Hepatic stellate cell (primary cell): ENCODE measurements at places on chromosomes 2 and 18.

DNA sequence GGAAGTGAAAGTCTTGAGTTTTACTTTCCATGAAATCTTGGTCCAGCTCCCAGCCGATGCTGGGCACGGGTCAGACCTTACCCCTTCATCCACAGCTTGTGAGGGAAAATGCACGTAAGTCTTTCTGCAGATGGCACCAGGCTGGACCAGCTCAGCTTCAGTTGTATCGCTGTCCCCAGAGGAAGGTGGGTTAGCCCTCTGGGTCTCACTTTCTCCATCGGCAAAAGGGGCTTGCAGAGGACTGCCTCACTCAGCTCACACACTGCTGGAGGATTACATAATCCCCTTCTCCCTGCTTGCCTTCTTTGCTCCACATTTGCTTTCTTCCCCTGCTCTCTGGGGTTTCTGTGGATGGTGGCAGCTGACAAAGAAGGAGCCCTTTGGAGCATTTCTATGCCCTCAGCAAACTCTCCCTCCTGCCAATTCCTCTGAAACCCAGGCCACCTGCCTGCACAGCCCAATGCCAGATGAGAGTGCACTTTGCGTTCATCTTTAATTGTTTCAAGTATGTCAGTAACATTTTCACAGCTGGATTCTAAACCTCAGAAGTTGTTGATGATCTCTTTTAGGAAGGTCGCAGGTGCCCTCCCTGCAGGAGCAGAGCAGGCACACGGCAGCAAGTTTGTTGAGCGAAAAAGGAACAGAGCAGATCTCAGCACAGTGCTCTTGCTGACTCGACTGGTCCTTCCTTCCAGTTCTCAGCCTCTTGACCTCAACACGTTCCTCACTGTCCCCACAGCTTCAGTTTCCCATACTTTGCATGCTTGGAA lies 155.6 kb upstream of the GLI2 start:
- no peak for DNase-seq

GRCh38 chr2:159243529-159243928 lies 43.0 kb downstream of the WDSUB1 start:
- DNase-seq: no peak

- no peak for DNase-seq
Observed at GRCh38 chr2:19114126-19114525, 244.3 kb downstream of the OSR1 start.

DNA sequence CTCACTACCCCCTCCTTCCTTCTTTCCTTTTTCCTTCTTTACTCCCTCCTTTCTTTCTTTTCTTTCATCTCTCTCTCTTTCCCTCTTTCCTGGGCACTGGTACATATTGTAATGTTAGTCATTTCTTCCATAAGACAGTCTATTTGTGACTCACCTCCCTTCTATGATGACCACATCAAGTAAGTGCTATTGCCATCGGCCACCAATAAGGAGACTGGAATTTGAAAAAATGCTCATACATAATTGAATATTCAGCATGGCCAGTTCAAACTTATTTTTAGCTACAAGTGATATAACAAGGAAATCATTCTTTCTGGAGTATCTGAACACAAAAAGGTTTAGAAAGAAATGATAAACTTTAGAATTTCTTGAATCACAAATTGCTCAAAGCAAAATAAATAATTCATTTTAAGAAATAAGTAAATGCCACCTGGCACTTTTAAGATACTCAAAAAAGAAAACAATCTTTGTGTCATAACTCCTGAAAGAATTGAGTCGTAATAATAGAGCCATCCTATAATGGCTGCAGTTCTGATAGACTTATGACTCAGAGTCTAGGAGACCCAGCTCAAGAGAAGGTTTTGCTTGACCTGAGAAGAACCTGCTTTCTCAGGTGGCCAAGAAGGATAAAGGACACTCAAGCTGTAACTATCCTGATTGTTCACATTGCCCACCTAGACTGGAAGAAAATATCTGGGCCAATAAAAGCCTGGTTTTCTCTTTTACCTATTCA lies 51.6 kb upstream of the CCBE1 start:
- DNase-seq: peak; percentile 50

GRCh38 chr2:132640116-132640515 lies 29.9 kb downstream of the LYPD1 start:
- DNase-seq: no peak

- DNase-seq: no peak
Observed at GRCh38 chr2:119697290-119698020, 18.5 kb downstream of the TMEM177 start.

- DNase-seq: peak; percentile 28
Observed at GRCh38 chr2:128736046-128736688, 417.5 kb upstream of the HS6ST1 start.

DNA sequence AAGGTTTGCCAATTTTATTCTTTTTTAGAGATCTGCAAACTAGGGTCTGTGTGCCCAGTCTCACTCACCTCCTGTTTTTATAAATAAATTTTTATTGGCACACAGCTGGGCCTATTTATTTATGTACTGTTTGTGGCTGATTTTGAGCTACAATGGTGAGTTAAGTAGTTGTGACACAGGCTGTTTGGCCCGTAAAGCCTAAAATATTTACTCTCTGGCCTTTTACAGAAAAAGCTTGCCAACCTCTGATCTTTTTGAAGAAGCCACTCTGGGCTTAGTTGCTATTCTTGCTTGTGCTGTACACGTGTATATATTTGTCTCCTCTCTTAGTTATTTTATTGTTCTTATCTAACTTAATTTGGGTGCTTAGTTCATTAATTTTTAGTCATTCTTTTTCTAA lies 14.5 kb downstream of the NAB1 start:
- no peak for DNase-seq

DNA sequence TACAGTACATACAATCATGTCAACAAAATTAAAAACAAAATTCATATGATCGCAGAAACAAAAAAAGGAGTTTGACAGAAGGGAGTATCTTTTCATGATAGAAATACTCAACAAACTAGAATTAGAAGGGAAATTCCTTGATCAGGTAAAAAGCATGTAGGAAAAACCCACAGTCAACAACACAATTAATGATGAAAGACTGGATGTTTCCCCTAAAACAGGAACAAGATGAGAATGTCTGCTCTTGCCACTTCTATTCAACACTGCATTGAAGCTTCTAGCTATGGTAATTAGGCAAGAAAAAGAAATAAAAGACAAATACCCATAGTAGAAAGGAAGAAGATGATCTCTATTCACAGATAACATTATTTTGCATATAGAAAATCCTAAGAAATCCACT lies 87.1 kb downstream of the SRBD1 start:
- DNase-seq: no peak

DNA sequence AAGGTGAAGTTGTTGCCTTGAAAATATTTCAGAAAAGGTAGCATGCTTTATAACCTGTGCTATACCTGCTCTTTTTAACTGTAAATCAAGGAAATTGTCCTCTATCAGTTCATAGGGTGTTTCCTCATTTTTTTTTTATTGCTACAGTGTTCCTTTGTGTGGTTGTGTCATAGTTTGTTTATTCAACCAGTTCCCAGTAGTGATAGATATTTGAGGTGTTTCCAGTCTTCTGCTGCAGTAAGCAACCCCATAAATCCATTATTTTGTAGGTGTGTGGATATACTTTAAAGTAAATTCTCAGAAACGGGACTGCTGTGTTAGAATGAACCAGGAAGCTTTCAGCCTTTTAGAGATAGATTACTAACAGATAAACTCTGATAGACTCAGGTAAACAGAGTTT lies 39.6 kb downstream of the SEMA4F start:
- no peak for DNase-seq

GRCh38 chr2:235729557-235729947 lies 235.7 kb downstream of the AGAP1 start:
- no peak for DNase-seq

DNA sequence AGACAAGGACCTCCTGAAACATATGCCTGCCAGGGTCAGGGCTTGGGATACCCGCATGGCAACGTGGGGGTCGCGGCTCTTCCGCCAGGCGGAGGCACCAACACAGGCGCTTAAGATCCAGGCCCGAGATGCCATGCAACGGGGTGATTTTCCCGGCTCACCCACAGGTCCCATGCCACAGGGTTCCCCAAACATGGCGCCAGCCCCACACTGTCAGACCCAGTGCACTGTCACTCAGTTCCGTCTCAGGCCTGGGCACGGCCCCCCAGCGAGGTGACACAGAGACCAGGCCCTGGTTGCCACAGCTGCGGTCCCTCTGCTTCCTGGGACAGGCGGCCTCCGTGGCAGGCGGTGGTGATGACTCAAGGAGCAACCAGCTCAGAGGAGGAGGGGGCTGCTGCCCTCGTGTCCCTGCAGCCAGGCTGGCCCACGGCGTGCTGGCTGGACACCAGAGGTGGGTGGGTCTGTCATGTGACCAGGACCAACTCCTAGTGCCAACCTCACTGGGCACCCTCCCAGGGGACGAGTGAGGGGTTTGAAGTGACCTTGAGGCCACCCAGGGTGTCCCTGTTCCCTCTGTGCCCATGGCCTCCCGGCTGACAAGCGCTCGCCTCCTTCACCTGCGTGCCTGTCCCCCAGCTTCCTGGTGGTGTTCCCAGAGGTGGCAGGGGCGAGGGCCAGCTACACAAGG lies 4.9 kb downstream of the PDCD1 start:
- peak; percentile 68 for DNase-seq

DNA sequence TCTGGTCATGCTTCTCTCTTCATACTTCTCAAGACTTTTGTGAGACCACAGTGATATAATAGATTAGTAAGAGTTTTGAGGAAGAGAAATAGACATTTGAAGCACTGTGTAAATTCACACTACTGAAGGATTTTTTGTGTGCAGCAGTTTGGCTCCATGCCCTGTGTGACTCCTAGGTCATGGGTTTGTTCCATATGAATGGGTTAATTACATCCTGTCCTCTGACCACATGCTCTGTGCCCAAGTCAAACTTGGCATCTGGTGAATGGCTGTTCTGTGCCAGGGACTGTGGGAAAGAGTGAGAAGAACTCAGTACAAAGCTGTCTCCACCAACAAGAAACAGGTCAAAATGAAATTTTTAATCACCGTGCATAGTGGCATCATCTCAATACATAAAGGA lies 304.0 kb downstream of the LNPK start:
- DNase-seq: no peak

- no peak for DNase-seq
Observed at GRCh38 chr2:3634596-3635121, 23.3 kb upstream of the ALLC start.

GRCh38 chr2:68537011-68537410 lies 69.6 kb downstream of the APLF start:
- peak; percentile 1 for DNase-seq

GRCh38 chr18:52348209-52348608 lies 8.2 kb downstream of the DCC start:
- DNase-seq: no peak

GRCh38 chr2:68620772-68621171 lies 22.6 kb upstream of the PROKR1 start:
- DNase-seq: no peak

DNA sequence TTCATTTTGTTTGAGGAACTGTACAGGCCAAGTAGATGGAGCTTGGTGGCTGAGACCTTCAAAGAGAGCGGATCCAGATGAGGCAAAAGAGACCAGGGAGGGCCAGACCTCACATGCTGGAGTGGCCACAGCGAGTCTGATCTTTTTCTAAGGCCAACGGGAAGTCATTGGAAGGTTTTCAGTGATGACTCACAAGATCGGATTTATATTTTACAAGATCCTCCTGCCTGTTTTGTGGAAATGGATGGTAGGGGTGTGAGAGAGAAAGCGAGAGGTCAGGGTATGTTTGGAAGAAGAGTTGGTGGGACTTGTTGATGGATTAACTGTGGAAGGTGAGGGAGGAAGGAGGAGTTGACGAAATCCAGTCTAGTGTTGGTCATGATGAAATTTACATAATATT lies 44.6 kb upstream of the TUBA3D start:
- DNase-seq: no peak

DNA sequence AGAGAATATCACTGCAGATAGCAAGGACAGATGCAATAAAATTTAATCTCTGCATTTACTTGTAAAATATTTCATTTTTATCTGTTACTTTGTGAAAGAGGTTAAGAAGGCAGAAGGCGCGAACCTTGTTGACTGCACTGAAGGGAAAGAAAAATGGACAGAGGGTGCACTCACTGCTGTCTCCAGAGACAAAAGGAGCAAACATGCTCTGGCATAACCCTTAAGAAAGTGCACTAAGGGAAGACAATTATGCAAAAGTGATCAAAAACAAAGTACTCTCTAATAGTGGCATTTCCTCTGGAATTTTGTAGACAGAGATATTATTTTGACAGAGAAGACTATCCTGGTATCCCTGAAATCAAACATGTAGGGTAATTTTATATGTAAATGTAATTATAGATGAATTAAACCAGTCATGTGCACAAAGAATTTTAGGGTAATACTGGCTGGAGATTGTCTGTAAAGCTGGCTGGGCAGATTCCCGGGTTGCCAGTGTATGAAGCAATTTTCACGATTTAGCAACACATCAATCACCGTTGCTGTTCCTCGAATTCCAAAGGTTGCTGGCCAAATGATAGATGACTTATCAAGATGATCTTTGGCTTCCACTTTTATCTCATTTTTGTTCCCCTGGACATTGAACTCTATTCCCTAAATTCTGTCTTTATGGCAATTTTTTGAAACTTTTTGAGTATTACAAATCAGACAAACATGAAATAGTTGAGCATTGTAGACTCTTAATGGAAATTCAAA lies 1176.9 kb downstream of the SUCLG1 start:
- no peak for DNase-seq

GRCh38 chr2:20476950-20477349 lies 30.1 kb downstream of the RHOB start:
- no peak for DNase-seq

GRCh38 chr2:44942304-44943030 lies 965 bp downstream of the SIX3 start:
- DNase-seq: no peak

- DNase-seq: no peak
Observed at GRCh38 chr18:77632758-77633157, 383.1 kb downstream of the GALR1 start.

DNA sequence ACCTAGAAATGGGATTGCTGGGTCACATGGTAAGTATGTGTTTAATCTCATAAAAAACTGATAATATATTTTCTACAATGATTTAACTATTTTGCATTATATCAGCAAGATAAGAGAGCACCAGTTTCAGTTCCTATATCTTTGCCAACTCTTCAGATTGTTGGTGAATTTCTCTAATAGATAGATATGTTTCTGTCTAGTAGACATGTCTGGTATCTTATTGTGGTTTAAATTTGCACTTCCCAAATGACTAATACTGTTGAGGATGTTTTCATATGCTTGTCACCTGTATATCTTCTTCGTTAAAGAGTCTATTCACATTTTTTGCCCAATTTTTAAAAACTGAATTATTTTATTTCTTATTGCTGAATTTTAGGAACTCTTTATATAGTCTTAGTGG lies 113.8 kb upstream of the UXS1 start:
- no peak for DNase-seq

GRCh38 chr2:54750040-54750439 lies 26.6 kb downstream of the EML6 start:
- DNase-seq: no peak

DNA sequence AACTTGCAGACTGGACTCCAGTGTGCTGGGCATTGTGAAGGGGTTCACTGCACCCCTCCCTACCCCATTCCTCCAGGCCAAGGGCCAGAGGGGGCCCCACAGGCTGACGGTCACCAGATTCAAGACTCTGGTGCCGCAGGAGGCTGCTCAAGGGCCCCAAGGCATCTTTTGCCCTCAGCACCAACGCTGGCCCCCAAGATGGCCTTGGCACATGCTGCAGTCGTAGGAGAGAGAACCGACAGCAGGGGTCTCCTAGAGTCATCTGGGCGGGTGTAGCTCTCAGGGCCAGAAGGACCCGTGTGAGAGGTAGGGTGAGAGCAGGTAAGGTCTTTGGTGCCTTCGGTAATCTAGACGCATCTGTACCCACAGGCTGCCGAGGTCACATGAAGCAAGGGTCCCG lies 18.7 kb upstream of the ODC1 start:
- no peak for DNase-seq
